ENCODE measurements at places on chromosomes 2 and 18.

GRCh38 chr2:193461431-193461934 is 1266.8 kb upstream of the TMEFF2 start:
- DNase-seq, result no peak

DNA sequence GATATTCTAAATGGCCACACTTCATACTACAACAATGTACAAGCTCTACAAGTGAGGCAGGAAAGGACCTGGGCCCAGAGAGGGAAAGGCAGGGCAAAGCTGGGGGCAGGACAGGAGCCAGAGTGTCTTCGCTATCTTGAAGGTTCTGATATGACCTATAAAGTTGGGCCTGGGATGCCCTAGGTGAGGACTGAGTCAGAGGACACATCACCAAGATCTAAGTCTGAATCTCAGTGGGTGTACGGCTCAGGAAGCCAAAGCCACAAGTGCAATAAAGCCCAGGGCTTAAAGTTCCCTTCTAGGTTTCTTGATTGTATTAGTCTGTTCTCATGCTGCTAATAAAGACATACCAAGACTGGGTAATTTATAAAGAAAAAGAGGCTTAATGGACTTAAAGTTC is 219.1 kb downstream of the ALK start:
- DNase-seq, result no peak

DNA sequence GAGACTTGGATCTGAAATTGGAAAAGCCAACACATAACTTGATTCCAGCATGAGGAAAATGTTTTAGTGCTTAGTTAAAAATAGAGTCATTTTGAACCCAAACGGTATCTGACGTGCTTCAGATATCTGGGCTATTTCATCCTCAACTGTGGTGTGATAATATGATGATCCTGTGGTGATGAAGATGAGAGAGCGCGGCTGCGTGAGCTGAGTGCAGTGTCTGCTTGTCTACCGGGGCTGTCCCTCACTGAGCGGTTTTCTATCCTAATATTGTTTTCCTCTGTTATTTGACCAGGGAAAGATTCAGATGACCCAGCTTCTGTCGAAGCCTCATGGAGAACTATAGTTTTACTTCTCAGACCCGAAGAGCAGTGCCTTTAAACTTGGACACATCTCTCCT is 5.8 kb downstream of the TWIST2 start:
- DNase-seq, result no peak

DNA sequence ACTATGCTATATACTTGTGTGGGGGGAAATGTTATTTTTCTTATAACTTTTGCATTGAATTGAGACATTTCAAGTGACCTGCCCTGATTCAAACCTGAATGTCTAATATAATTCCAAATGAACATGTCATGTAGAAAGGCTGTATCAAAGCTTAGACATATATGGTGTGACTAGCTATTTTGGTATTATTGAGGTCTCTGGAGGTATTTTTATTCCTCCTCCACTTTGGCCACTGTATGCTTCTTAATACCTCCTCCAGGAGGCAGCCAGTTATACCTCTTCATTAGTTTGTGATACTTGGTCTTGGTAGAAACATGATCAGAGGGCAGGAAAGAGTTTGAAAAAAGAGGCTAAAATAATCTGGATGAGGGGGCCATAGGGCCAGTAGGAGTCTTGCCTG is 217.1 kb downstream of the TCF4 start:
- no peak for DNase-seq

GRCh38 chr2:55156984-55157383 is 75.1 kb downstream of the CLHC1 start:
- DNase-seq, result no peak

GRCh38 chr18:79645291-79645983 is 34.2 kb upstream of the CTDP1 start:
- DNase-seq, result no peak

DNA sequence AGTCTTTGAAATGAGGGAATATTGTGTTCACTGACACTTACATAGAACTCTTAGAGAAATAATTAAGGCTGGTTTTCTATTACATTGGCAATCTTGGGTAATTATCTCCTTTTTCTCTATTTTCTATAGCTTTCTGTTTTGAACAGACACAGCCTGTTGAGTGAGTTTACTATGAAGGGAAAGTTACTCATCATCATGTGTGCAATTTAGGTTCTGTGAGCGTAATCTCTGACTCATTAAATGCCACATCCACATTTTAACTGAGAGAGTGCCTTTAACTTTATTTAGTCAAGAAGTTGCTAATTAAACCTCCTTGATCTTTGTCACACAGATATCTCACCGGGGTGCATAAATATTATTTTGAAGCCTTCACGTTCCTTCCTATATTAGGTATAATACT is 174.0 kb upstream of the SLC8A1 start:
- DNase-seq, result no peak

GRCh38 chr2:63364866-63365265 is 223.4 kb downstream of the WDPCP start:
- no peak for DNase-seq

- DNase-seq, result no peak
These were observed 6.3 kb downstream of the TPRKB start for GRCh38 chr2:73730810-73731209.

- no peak for DNase-seq
These were observed 1098.0 kb upstream of the DDX18 start for GRCh38 chr2:116716444-116716843.

- DNase-seq, result no peak
These were observed 185.5 kb upstream of the FN1 start for GRCh38 chr2:215621381-215621780.

- no peak for DNase-seq
These were observed 18.8 kb downstream of the HJURP start for GRCh38 chr2:233835230-233836186.

- no peak for DNase-seq
These were observed 8.8 kb upstream of the SALL3 start for GRCh38 chr18:78970774-78971333.

- no peak for DNase-seq
These were observed 56.7 kb upstream of the ZDBF2 start for GRCh38 chr2:206217743-206218142.

DNA sequence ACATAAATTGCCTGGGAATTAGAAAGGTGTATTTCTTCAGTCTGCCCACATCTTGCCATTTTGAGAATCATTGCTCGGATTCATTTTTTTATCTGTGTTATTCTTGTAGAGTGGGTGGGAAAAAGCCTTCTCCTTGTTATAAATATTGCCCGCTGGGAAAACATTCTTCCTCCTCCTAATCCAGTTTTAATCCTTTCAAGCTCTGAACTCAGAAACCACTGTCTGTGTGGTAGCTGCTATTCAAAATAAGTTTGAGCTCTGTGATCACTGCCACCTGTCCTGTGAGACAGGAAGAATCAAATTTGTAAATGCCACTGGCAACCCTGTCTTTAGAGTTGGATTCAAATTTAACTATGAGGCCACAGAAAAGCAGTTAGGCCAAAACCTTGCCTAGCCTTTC is 1875.2 kb upstream of the PIK3C3 start:
- no peak for DNase-seq

GRCh38 chr2:42135381-42136312 is 33.5 kb upstream of the EML4 start:
- DNase-seq, result no peak

DNA sequence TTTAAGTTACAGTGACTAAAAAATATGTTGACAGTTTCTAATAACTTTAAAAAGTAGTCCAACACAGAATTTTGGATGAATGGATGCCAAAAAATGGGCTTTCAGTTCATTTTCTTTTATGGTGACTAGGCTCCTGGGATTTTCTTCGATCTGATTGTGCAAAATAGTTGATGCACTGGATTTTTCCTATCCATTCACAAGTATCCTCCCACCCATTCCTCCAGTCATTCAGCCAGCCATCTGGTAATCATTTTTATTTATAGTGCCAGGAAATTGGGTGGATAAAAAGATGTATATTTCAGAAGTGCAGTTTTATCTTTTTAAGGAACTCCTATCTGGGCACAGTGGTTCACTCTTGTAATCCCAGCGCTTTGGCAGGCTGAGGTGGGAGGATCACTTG is 175.1 kb downstream of the PTPRM start:
- no peak for DNase-seq

DNA sequence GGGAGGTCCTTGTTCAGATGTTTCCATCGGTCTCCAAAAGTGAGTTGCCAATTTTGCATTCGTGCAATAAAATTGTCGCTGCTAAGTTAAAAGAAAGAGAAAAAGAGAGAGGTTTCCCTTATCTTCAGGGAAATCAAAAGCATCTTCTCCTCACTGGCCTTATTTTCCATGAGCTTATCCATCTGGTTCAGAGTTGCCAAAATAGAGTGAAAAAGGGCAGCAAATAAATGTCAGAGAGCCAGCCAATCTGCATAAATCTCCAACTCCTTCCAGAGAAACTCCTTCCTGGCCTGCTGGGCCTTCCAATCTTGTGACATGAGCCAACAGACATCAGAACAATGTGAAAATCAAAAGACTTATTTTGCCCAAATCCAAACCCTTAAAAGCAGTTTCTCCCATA is 28.4 kb downstream of the PAX3 start:
- no peak for DNase-seq

DNA sequence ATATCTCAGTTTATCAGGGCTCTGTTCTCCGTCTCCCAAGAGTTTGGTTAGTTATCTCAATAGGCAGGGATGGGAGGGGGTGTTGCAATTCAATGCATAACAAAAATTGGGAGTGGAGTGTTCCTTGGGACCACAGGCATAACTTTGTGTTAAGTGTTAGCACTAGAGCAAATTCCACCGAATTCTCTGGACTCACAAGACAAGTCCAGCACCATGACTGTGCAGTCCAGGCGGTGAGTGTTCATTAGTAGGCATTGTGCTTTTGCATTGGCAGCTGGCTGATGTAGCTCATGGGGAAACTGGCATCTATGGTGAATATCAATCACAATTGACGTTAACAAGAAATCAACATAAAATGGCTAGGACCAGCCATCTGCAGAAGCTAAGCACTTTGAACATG is 79.0 kb upstream of the CABLES1 start:
- no peak for DNase-seq

- no peak for DNase-seq
These were observed 484.2 kb downstream of the DLGAP1 start for GRCh38 chr18:3970929-3971328.

DNA sequence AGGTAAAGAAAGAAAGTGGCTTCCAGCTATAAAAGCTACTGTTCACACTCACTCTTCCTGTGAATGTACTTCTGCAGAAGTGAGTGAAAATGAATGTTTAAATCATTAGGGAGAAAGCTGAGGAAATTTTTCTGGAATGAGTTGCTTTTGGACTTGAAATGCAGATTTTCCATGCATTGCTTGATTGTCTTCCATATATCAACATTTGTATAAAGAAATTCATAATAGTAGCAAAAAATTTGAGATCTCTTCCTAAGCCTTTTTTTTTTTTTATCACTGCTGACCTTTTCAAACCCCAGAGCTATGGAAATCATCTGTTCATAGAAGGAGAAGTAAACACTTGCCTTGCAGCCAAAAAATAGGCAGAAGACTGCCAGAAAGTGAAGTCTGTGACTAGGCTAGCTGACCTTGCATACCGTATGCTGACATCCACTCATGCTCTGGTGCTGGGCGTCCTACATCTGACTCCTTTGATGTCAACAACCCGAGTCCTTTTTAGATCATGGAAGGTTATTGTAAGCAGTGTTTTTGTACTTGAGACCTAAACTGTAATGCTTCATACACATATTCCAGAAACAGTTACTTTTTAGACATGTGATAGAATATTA is 154.5 kb upstream of the RASGRP3 start:
- no peak for DNase-seq

DNA sequence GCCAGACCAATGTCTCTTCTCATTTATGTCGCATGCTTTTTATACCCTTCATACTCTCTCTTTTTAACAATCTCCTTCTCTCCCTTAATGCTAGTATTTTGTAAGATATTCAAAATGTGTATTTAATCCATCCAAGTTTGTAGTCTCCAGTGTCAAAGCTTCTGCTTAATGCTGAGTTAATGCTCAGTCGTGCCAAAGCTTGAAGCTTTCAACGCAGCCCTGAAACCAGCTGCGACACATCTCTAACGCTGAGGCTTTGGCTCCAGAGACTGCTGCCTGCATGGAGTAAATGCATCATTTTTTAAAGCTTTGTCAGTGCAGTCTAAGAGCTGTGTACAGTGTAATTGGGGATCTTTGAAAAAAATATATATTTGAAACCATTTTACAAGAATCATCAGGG is 2108.8 kb upstream of the PIK3C3 start:
- DNase-seq, result no peak

DNA sequence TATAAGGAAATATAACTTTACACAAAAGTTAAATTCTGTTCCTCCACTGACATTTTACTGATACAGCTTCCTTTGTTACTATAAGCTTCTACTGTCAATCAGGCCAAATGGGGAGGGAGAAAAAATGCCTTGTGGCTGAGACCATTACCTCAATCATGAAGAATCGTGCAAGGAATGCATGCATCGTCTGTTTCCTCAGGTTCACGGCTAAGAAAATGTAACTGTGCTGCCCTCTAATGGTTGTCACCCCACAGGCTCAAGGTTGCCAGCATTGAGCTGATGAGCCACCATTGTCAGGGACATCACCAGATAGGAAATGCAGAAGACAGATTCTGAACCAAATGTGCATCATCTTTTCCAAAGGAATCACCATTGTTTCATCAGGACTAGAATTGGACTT is 426.9 kb downstream of the CDH2 start:
- DNase-seq, result no peak

GRCh38 chr18:22559414-22560274 is 141.9 kb upstream of the CTAGE1 start:
- DNase-seq, result no peak

- no peak for DNase-seq
These were observed 18.1 kb upstream of the RASGRP3 start for GRCh38 chr2:33458248-33458819.

DNA sequence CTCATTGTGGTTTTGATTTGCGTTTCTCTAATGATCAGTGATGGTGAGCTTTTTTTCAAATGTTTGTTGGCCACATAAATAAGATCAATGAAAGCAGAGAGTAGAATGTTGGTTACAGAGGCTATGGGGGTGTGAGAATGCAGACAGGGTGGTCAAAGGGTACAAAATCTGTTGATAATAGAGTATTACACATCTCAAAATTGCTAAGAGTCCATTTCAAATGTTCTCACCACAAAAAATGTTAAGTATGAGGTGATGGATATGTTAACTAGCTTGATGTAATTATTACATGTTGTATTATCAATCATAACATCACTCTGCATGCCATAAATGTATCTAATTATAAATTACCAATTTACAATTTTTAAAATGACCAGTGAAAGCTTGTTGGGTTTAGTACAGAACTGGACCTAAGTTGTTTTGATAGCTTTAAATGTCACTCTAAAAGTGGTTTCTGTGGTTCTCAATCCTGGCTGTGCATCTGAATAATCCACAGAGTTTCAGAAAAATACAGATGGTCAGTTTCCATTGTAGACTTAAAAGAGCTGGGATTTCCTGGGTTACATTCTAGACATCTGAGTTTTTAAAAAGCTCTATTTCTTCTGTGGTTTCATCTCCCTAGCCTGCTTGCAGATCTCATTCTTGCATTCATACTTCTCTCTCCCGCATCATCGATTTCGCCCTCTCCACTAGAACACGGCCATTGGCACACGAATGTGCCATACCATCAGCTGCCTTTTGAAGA is 286.0 kb upstream of the LYPD1 start:
- DNase-seq, result no peak

DNA sequence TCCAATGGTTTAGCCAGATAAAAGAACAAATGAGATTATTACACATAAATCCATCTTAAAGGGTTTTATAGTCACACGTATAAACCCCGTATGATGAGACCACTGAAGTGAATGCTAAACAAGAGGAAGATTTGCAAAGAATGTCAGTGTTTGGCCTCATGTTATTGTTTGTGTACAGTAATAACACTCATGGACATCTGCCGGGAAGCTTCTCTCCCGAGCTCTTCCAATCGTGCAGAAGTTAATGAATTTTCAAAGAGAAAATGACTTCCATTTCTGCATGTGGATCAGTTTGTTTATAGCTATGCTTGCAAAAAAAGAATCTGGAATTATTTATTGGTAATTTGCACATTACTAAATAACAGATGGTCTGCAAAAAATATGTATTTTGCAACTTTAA is 88.5 kb upstream of the APCDD1 start:
- no peak for DNase-seq

Data from activated naive CD4-positive, alpha-beta T cell (primary cell).